Right cardiac atrium (tissue), 5 donors: ENCODE measurements at places on chromosomes 5 and 9. TPM values are rescaled to one million over a fixed set of nuclear protein-coding genes. Genes with fewer than 3 reads are reported as not detected.

The SLC6A7 gene
- total RNA-seq: not detected

The SLC36A3 gene
- total RNA-seq: not detected

The TRIM32 gene
- total RNA-seq: 16.0 TPM

The PCDHGC4 gene
- total RNA-seq: 1.8 TPM

The NMUR2 gene
- total RNA-seq: not detected

The FCHO2 gene
- 25.5 TPM for total RNA-seq

The PCDHB2 gene
- 1.9 TPM for total RNA-seq

The SMC2 gene
- 20.4 TPM for total RNA-seq

The ELP1 gene
- total RNA-seq: 21.9 TPM

The MED10 gene
- 25.1 TPM for total RNA-seq
